ENCODE measurements at places on chromosomes 3 and 15.

DNA sequence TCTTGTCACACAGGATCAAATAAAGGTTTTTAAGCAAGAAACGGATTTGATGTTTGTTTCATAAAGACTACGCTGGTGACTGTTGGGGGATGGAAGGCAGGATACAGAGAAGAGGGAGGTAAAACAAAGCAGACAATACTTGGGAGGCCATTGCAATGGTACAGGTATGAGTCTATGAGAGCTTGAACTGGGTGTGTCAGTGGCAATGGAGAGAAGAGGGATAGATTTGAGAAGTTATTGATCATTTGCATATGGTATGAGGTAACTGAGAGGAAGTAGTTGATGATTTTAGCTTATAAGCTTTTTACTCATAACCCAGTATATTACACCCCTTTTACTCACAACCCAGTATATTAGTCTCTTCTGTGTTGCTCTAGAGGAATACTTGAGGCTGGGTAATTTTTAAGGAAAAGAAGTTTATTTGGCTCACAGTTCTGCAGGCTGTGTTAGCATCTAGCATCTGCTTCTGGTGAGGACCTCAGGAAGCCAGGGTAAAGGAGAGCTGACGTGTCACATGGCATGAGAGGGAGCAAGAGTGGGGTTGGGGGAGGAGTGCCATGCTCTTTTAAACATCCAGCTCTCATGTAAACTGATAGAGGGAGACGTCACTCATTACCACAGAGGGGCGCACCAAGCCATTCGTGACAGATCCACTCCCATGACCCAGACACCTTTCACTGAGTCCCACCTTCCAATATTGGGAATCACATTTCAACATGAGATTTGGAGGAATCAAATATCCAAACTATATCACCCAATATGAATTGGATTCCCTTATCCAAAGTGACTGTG, 153.9 kb downstream of the VPS8 start:
- DNase-seq = no peak

DNA sequence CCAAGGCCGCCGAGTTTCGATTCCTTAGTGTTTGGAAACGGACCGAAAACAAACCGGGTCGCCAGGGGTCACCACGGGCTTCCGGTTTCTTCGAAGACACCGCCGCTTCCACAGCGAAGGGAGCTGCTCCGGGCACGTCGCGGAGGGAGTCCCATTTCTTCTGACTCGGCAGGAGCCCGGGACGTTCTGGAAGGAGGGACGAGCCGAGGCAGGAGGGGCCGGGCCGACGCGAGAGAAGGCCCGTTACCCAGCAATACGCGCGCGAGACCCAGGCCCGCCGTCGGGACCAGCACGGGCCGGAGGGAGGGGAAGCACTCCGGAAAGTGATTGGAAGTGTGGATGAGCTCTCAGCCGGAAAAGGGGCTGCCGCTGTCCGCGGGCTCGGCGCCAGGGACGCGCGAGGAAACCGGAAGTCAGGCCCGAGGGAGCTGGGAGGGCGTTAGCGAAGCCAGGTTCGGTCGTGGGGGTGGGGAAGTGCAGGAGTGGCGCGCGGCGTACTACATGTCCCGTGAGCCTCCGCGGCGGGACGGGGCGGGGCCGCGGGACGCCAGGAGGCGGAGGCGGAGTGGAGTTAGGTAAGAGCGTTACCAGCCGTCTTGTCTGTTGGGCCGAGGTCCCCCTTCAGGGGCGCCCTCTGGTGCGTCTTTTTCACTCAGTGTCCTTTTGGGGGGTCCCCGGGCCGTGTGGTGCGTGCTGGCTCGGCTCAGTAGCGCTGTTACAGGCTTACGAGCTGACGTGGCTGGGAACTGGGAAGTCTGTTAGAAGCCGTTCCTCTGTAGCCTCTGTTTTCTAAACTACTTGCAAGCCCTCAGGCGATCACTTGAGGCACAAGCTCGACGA, at the start of the genes AZI2 and ZCWPW2:
Gene AZI2, minus strand, starts transcription at position 196 of the 840 bp plus-strand sequence. CDS start 8,207 bp downstream, outside the sequence.
Gene ZCWPW2, plus strand, starts transcription at position 93 of the 840 bp plus-strand sequence. CDS start 64,348 bp downstream, outside the sequence.
- DNase-seq = peak; percentile 79

GRCh38 chr3:13867732-13868131, 12.1 kb downstream of the WNT7A start:
- DNase-seq = no peak

GRCh38 chr3:111542611-111543300, 759 bp downstream of the CD96 start:
- DNase-seq = no peak

GRCh38 chr3:187739561-187740332, 5.5 kb downstream of the BCL6 start:
- peak; percentile 76 for DNase-seq

- no peak for DNase-seq
These were observed 376.2 kb upstream of the C2CD4B start for GRCh38 chr15:62541250-62541649.

GRCh38 chr3:46468753-46469600, 4.3 kb upstream of the LTF start:
- DNase-seq = no peak

DNA sequence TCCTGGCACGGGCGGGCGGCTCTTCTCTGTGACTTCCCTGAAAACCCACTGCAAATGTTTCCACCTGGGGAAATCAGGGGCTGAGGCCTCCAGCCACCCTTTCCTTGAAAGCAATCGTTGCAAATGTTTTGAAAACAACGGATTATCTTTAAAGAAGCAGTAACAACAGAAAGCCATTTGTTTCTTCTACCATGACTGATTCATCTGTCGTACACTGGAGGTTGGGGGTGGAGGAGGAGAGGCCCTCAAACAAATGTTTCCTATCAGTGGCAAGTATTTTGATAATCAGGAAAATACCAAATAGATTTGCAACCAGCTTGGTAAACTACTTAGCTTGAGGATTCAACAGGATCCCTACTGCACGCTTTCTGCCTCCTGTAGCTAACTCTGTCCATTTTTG, 114.9 kb downstream of the PDZRN3 start:
- DNase-seq = no peak

GRCh38 chr3:97201814-97202213, 387.4 kb downstream of the EPHA6 start:
- no peak for DNase-seq

DNA sequence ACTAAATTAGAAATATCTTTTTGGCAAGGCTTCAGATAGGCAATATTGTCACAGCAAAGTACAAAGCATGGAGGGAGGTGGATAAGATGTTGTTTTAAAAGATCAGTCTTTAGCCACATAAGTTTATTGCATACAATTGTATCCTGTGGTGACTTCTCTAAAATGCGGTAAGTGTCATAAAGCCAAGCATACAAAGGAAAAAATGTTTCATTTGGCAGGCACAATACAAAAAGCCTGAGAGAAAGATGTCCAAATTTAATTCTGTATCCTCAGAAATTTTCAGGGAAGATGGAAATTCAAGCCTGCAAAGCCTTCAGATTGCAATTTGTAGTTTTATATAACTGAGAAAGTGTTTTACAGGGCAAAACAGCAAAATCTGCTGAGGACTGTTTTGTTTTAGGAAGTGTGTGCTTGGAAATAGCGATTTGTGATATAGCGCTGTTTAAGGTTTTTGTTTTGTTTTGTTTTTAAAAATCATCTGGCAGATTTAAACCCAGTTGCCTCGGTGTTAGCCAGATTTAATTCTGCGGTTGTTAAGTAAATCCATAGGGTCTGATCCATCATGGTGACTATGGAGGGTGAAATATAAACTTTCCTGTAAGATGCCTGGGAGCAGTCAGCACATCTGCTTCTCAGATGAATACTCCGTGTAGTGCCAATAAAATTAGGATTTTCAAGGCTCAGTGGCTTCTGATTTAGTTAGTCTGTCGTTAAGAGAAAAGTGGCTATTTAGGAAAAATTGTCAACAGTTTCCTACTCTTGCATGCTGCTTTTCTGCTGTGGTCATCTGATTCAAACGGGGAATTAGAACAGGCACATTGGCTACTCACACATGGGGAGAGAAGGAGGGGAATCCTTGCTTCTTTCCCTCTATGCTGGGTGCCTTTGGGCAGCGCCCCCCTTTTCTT, 8.0 kb downstream of the KAT2B start:
- DNase-seq = no peak

GRCh38 chr3:169299889-169300288, 363.6 kb downstream of the MECOM start:
- DNase-seq = no peak

- DNase-seq = no peak
These were observed 96.0 kb downstream of the SUCLG2 start for GRCh38 chr3:67558426-67558825.

DNA sequence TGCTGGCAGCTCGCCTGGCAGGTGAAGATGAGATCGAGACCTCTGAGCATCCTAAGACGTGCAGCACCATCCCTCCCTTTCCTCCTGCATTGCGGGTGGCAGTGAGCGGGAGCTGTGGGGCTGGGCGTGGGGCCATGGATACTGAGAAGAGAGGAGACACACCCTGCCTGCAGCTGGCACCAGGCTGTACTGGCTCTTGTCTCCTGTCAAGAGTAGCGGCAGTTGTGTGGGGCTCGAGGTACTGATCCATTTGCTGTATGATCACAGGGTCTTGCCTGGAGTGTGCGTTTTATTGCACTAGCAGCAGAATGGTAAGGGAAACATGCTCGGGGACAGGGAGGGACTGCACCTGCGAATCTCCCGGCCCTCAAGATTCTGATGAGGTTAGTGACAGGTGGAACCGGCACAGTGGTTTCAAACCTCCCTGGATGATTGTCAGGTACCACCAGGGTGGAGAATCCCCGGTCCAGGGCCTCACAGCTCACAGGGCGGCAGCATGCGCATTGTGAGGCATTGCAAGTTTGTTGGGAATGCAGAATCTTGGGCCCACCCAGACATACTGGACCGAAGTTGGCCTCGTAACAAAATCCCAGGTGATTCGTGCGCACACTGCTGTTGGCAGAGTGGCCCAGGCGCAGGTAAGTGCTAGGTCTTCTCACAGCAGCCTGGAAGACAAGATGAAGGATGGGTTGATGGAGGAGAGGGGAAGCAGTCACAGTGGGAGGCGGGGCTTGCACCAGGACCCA, 14.1 kb downstream of the SYNM start:
- no peak for DNase-seq

GRCh38 chr3:73868688-73869315, 244.1 kb upstream of the PDZRN3 start:
- DNase-seq = no peak

DNA sequence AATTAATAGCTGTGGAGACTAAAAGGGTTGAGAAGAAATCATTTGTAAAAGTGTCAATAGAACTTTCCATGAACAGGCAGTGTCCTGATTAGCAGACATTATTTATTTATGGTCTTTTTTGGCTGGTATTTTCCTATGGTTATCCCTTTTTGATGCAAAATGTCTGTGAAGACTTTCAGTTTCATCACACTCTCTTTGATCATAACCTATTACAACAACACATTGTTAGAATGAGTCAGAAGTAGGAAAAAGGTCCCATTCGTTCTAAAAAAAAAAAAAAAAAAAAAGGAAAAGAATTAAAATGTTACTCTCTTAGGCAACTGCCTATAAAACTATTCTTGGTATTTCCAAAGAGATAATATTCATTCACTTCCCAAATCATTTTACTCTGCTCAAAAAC, 62.1 kb downstream of the SLC49A4 start:
- no peak for DNase-seq

All from stimulated activated CD4-positive, alpha-beta T cell treated with anti-CD3 and anti-CD28 coated beads, TNF-alpha, amount 100 ng/mL, for 1 hour (primary cell).